ENCODE measurements at places on chromosomes 13 and 19.

DNA sequence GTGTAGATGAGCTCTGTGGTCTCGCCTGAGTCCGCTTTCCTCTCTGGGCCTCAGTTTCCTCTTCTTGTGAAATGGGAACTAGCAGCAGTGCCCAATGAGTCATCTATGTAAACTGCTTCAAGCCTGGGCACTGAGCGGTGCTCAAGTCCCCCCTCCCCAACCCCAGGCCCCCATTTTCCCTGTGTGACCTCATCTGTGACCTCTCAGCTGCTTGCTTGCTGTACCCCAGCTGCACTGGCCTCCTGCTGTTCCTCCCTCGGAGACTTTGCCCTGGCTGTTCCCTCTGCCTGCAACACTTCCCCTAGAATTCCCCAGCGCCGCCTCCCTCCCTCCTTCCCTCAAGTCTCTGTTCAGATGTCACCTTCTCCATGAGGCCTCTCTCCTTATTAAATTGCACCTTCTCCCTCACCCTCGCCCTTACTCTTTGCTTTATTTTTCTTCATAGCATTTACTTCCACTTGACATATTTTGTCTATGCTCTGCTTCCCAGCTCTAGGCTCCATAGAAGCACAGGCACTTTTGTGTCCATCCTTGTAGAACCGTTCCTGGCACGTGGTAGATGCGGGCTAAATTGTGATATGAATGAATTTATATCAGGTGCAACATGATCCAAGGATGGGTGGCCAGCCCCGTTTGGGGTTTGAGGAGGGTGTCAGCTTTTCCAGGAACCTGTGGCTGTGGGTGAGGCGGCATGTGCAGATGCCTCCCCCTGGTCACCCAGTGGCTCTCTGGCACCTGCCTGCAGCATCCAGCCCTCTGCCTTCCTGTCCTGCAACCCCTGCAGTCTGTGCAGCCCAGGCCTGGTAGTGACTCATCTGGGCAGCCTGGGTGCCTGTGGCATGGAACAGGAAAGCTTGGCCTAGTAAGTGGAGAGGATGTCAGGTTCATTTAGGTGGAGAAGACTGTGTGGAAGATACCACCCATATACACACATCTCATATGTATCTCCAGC is 26.3 kb downstream of the SIPA1L3 start:
- DNase-seq = no peak

GRCh38 chr13:110425444-110425780 is 118.3 kb downstream of the COL4A2 start:
- no peak for DNase-seq

DNA sequence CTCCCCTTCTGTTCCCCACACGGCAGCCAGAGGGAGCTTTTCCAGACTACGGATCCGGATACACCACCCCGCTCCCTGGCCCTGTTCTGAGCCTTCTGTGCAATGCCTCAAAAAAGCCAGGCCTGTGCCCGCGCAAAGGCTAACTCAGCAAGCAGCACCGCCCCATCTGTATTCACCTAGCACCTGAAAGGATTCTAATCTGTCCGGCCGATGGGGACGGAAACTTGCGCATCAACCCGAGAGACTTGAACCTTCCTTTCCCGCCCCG is 589 bp downstream of the ZBTB45 start:
- no peak for DNase-seq

- peak; percentile 94 for DNase-seq
Observed at GRCh38 chr19:36331353-36332228, 47.4 kb downstream of the ZFP14 start.

- no peak for DNase-seq
Observed at GRCh38 chr13:67133476-67133875, 96.7 kb downstream of the PCDH9 start.

GRCh38 chr19:55141696-55142095 is 7.3 kb downstream of the TNNT1 start:
- DNase-seq = no peak

GRCh38 chr19:56158170-56158757 is 17.2 kb downstream of the ZNF444 start:
- DNase-seq = no peak

DNA sequence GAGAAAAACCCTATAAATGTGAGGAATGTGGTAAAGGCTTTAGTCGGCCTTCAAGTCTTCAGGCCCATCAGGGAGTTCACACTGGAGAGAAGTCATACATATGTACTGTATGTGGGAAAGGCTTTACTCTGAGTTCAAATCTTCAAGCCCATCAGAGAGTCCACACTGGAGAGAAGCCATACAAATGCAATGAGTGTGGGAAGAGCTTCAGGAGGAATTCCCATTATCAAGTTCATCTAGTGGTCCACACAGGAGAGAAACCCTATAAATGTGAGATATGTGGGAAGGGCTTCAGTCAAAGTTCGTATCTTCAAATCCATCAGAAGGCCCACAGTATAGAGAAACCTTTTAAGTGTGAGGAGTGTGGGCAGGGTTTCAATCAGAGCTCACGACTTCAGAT is 11.7 kb downstream of the ZNF226 start:
- DNase-seq = no peak

DNA sequence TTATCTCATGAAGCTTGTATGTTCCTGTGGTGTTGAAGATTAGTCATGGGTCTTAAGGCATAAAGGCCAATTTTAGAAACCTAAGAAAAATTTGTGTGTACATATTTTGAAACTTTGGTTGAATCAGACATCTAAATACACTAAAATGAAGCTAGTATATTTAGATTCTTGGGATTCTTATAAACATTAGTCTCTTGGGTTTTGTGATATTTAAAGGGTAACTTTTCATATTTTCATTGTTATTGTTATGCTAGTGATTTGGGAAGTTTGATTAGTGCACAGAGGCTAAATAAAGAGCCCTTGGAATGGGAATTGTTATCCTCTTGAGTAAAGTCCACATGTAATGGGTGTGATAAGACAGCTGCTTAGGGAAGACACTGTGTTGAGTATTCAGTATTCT is 24.5 kb downstream of the UBA2 start:
- DNase-seq = no peak

- DNase-seq = no peak
Observed at GRCh38 chr19:40249201-40249600, 22.7 kb upstream of the CCNP start.

DNA sequence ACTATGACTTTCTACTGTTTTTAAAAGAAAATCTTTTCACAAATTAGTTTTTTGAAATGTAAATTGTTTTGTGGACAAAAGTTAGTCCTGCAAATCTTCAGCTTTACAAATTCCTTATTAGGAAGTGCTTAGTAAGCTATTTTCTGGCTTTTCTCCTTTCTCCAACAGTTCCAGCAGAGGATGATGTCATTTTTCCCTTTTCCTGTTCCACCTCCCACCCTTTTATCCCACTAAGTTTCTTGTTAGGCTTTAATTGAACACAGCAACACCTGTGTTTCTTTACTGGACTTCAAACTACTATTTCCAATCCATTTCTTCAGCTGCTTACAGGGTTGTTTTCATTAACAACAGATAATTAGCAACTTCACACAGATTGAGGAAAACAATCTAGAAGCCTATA is 389.2 kb downstream of the NDFIP2 start:
- no peak for DNase-seq

DNA sequence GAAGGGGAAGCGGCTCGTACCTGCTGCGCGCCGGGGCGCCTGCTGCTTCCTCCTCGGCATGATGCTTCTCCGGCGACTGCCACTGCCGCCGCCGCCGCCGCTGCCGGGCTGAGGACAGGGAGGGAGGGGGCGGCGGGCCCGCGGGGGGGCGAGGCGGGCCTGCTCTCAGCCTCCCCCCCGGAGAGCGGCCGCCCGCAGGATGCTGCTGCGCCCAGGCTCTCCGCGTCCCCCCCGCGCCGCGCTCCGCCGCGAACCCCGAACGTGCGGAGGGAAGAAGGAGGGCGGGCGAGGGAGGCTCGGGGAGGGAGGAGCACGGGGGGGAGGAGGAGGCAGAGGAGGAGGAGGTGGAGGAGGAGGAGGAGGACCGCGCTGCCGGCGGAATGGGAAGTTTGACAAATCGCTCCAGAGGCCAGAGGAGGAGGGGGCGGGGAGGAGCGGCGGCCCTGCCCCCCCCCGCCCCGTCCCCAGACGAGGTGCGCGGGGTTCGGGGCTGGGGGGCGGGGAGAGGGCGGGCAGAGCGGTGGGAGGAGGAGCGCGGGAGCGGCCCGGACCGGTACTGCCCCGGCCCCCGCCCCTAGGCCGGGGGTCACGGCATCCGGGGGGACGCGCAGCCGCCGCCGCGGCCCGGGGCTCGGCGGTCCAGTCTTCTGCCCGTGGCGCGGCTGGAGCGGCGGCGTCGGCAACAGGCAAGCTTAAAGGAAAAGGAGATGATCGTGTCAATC is at the start of gene TSHZ3:
TSHZ3 (minus strand) TSS at position 277 of the 722 bp plus-strand sequence; CDS start at position 60, 217 bp downstream.
- DNase-seq = peak; percentile 41

DNA sequence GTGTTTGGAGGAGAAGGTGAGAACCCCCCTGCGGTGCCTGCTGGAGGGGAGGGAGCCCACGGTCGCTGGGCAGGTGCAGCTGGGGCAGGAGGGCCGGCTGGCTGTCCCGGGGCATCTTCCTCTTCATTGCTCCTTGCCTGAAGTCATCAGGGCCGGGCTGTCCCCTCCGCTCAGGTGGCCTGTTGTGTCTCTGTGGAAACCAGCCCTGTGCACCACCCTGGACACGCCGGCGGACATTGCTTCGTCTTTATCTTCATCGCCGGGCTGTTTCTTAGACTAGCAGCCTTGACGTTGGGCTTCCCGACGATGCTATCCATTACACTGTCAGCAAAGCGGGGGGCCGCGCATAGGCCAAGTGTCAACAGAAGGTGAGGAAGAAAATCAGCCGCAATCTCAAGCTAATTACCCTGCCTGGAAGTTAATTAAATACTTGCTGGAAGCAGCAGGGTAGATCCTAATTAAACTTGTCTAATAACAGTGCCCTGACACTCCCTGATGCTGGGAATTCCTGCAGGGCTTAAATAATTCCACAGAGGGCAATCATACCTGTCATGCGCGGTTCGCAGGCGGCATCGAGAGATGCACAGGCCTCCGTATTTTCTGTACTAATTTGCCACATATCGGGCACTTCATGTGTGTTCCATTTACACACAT is 111.4 kb upstream of the SOX1 start:
- no peak for DNase-seq

DNA sequence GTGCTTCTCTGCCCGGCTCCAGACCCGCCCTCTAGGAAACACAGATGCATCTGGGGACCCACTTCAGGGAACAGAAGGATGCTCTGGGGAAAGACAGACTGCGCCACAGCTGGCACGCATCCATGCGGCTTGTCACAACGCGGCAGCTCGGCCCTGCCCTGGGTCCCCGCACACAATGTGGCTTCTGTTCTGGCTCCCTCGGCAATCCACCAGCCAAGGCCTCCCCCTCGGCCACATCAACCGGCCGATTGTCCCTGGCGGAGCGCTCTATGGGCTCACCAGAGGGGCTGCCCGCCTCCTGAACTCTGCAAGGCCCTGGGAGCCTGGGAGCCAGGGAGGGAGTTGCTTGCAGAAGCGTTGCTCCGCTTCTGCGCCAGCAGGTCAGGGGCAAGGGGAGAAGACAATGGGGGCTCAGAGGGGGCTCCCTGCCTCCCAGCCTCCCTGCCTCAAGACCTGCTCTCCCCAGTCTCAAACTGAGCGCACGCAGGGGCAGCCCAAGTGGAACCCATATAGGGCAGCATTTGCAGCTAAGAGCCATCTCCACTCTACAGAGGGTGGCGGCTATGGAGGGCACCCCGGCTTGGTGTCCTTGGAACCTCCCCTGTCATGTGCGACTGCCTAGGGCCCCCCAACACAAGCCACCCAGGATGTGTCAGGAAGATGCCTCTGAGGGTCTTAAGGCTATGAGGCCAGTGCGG is 37.9 kb downstream of the MLLT1 start:
- DNase-seq = no peak

DNA sequence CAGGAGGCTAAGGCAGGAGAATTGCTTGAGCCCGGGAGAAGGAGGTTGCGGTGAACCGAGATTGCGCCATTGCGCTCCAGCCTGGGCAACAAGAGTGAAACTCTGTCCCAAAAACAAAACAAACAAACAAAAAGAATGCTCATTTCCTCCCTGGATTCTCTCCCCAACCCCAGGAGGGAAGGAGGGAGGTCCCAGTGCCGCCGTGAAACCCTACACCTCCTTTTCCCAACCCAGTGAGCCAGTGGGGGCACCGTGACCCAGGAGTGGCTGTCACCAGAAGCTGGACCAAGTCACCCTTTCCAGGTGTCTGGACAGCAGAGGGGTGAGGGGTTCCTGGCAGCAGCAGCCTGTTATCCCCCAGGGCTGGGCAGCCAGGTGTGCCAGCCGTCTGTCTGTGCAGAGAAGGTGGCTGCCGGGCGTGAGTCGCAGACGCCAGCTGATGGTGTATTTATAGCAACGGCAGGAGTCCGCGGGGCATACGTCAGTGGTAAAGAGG is 23.5 kb downstream of the NFIC start:
- DNase-seq = no peak

GRCh38 chr13:94390881-94391280 is 88.6 kb downstream of the DCT start:
- DNase-seq = no peak

- DNase-seq = no peak
Observed at GRCh38 chr13:82947191-82947621, 935.1 kb downstream of the SLITRK1 start.

DNA sequence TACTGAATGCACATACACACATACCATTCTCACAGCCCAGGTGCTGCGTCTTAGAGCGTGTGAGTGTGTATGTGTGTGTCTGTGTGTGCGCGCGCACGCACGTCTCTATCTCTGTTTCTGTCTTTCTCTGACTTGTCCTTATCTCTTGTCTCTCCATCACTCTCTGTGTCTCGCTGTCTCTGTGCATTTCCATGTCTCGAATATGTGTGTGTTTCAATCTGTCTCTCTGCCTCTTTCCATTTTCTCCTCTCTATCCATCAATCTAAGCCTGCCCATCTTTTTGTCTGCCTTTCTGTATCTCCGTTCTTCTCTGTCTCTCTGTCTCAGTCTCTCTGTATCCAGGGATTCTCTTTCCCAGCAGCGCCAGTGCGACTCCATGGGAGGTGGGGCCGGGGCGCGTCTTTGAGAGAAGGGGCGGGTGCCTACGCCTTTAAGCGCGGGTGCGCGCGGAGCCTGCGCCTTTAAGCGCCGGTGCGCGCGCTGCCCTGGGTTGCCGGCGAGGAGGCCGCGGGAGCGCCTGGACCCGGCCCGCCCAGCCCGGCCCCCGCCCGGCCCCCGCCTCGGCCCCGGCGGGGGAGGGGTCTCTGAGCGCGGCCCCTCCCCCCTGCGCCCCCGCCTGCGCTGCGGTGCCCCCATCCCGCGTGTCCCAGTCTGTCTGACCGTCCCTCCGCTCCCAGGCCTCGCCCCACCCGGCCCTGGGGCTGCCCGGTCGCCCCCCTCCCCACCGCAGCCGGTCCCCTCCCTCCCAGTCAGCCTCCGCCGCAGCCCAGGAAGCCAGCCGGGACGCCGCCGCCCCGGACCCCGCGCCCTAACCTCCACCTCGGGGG is at the start of gene LRFN3:
LRFN3 (plus strand) TSS at position 464 of the 827 bp plus-strand sequence. CDS start 3,052 bp downstream, outside the sequence.
- no peak for DNase-seq

GRCh38 chr13:62684359-62684758 is 1268.7 kb upstream of the PCDH20 start:
- no peak for DNase-seq

DNA sequence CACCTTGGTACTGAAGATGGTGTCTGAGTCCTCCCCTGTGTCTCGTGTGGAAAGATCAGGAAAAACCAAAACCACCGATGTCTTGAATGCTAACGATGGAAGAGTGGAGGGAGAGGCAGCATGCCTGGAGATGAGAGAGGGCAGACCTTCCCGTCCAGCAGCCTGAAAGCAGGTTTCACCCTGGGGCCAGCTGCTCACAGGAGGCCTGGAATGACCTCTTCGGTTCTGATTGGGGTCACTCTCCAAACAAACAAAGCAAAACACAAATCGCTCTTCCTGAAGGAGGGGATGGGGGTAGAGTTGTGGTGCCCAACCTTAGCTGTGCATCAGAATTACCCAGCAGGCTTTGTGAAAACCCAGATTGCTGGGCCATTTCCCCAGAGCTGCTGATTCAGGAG is 142.3 kb upstream of the SOX1 start:
- no peak for DNase-seq

Data from epithelial cell of prostate (primary cell).